ENCODE measurements at places on chromosomes 5 and 9. TPM values are rescaled to one million over a fixed set of nuclear protein-coding genes. Genes with fewer than 3 reads are reported as not detected.

- DNase-seq: no peak
Measured at GRCh38 chr9:87324613-87325194, 173.0 kb upstream of the DAPK1 start.

- DNase-seq: no peak
Measured at GRCh38 chr9:98575379-98576346, 133.1 kb downstream of the GABBR2 start.

CDH9 gene
- 3.6 TPM for total RNA-seq

FAM153A gene
- total RNA-seq: not detected

All from glutamatergic neuron (in vitro differentiated cells).